ENCODE measurements at places on chromosomes 5 and 9.

DNA sequence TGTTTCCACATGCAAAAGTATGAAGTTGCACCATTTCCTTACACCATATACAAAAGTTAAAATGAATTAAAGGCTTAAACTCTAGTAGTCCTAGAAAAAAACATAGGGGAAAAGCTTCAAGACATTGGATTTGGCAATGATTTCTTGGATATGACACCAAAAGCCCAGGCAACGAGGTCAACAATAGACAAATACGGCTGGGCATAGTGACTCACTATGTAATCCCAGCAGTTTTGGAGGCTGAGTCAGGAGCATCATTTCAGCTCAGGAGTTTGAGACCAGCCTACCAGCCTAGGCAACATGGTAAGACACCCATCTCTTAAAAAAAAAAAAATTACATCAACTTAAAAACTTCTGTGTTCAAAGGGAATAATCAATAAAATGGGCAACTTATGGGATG, 30.9 kb upstream of the SREK1 start:
- peak; percentile 79 for DNase-seq

DNA sequence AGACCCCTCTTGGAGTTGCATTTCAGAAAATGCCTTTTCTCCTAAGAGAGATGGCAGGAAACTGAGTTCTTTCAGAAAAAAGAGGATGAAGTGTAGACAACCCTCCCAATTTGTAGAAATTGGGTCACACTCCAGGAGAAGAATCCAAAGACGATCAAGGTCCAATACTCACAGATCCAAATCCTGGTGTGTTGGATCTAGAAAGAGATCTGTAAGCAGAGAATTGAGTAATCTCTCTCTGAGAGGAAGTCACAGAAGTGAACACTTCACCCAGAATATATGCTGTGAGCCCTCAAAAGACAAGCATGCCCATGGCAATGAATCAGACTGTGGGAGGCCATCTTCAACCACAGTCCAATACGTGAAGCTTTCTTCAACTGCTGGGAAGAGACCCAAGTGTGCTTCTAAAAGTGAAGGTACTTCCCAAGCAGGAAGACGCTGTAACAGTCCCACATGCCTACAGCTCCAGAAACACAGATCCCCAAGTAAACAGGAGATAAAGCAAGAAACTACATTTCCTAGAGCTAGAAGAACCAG, 182.7 kb downstream of the SMC2 start:
- peak; percentile 14 for DNase-seq

GRCh38 chr9:86546712-86547111, 192.5 kb upstream of the TUT7 start:
- no peak for DNase-seq

- DNase-seq = no peak
Measured at GRCh38 chr5:144249755-144250464, 79.2 kb downstream of the KCTD16 start.

DNA sequence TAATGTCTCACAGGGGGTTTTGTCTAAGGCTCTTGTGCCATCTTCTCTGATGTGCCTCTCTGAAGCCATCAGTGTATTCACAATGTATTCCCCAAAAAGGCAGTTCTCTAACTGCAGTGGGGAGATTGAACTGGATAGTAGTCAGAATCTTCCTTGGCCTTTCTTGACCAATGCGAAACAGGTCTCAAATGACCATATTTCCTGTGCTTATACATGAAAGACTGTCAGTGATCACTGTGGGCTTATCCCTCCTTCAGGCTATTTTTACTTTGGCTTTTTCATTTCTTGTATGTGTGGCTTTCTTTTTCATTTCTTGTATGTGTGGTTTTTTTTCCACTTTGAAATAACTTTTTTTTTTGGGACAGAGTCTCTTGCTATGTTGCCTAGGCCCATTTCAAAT, 19.7 kb downstream of the HMGXB3 start:
- DNase-seq = no peak

DNA sequence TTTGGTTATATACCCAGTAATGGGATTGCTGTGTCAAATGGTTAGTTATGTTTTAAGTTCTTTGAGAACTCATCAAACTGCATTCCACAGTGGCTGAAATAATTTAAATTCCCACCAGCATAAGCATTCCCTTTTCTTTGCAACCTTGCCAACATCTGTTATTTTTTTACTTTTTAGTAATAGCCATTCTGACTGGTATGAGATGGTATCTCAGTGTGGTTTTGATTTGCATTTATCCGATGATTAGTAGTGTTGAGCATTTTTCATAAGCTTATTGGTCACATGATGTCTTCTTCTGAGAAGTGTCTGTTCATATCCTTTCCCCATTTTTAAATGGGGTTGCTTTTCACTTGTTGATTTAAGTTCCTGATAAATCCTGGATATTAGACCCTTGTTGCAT, 435.7 kb upstream of the RIOK2 start:
- DNase-seq = peak; percentile 5

DNA sequence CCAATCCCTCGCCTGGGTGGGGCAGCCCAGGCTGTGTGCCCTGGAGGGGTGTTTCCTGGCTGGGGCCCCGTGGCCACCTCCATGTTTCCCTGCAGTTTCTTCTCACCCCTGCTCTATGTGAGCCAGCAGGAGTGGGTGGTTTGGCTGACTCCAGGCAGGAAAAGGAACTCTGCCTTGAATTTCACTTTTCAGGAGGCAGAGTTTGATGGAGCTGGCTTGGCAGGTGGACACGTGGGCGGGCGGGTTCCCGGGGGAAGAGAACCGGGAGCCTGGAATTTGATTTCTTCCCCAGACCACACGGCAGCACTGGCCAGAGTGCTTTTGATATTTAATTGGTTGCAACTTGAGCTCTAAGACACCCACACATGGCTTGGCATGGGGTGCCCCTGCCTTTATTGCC, 119.8 kb upstream of the PANK3 start:
- no peak for DNase-seq

GRCh38 chr5:113024076-113024697, 47.6 kb downstream of the DCP2 start:
- no peak for DNase-seq

DNA sequence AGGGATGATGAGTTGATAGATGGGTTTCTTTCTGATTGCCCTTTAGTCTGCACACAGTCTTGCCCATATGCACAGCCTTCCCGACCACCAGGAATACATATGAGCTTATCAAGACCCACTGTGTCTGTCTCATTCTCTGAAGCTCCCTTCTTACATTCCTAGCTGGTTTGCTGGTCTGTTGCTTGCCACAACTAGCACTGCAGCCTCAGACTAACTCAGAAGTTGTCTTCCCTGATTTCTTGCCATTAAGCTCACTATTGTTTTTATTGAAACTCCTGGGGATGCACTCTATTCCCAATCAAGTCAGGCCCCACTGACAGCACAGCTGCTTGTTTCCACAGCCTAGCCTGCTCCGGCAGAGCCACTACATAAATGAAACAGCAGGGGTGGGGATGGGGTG, 97.5 kb downstream of the SAXO1 start:
- DNase-seq = no peak

DNA sequence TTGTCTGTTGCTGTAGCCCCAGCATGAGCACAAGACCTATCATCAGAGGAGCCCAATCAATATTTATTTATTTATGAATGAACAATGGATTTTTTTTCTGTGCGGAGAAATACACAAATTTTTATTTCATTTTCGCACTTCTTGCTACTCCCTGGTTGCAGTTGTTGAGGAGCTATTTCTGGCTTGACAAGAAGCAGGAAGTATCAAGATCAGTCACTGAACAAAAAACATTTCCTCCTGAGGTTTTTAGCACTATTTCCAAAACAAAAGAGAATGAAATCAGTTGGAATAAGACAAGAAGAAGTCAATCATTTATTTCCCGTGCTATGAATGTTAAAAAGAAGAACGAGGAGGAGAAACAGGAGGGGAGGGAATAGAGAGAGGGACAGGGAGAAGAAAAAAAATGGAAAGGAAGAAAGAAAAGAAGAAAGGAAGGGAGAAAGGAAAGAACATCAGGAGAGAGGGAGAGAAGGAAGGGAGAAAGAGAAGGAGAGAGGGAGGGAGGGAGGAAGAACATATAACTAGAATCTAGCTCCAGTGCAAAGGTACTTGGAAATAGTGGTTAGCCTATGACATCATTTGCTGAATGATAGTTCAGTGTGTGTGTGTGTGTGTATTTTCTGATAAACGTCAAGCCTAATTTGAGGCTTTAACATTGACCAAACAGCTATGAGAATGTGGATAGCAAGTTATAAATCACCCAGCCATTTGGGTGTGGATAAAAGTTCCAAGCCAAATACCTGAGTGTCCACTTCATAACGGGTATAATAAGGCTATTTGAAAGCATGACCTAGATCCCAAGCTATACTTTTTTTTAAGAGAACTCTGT, 586.0 kb downstream of the EBF1 start:
- DNase-seq = no peak

- DNase-seq = peak; percentile 34
Measured at GRCh38 chr9:114504341-114505186, 709 bp downstream of the WHRN start.

DNA sequence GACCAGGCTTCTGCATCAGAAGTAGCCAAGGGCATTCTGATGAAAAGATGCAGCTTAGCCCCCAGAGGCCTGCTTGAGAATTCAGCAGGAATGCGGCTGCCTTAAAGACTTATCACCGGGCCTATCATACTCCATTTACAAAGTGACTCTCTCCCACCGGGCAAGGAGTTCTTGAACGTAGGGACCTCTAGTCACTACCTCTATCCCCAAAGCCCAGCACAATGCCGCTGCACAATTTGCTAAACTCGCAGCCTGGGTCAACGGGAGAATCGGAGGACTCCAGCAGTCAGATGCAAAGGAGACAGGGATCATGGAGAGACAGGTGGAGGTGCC, 661 bp downstream of the PDCL start:
- no peak for DNase-seq

GRCh38 chr5:172093559-172093958, 87.1 kb upstream of the FBXW11 start:
- no peak for DNase-seq

GRCh38 chr5:37662362-37662761, 177.5 kb downstream of the GDNF start:
- no peak for DNase-seq

- no peak for DNase-seq
Measured at GRCh38 chr5:99445805-99446204, 517.0 kb upstream of the CHD1 start.

- peak; percentile 75 for DNase-seq
Measured at GRCh38 chr5:9283021-9283420, 262.9 kb downstream of the SEMA5A start.

- DNase-seq = peak; percentile 75
Measured at GRCh38 chr9:16526380-16526779, 344.1 kb downstream of the BNC2 start.

DNA sequence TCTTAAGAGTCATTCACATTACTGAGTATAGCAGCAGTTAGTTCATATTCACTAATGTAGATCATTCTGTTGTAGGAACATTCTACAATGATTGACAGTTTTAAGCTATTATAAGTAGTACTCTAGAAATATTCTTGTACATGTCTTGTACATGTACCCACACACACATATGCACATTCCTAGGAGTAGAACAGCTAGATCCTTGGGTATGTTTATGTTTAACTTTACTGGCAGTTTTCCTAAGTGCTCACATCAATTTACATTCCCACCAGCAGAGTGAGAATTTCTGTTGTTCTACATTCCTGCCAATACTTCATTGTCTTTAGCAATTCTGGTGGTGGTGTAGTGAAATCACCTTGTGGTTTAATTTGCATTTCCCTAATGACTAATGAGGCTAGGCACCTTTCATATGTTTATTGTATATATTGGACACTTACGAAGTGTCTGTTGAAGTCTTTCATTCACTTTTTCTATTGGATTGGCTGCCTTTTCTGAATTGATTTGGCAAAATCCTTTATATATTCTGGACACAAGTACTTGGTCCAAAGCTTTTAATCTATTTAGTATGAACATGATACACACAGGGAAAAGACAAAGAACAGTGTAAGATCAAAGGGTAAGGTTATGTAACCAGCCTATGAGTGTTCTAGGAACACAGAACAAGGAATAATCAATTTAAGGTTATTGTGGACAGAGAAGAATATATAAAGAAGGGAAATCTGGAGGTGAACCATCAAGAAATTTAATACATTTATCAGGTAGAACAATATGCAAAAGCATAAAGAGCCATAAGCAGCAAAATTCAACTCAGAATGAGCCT, 95.6 kb downstream of the MLLT3 start:
- DNase-seq = peak; percentile 85

GRCh38 chr9:103397868-103398600, 402.9 kb downstream of the CYLC2 start:
- peak; percentile 85 for DNase-seq

GRCh38 chr5:31273161-31273560, 79.7 kb downstream of the CDH6 start:
- DNase-seq = no peak

GRCh38 chr9:34328500-34328986, 525 bp downstream of the KIF24 start:
- peak; percentile 28 for DNase-seq

- peak; percentile 47 for DNase-seq
Measured at GRCh38 chr5:159783726-159784247, 132.5 kb upstream of the ADRA1B start.

DNA sequence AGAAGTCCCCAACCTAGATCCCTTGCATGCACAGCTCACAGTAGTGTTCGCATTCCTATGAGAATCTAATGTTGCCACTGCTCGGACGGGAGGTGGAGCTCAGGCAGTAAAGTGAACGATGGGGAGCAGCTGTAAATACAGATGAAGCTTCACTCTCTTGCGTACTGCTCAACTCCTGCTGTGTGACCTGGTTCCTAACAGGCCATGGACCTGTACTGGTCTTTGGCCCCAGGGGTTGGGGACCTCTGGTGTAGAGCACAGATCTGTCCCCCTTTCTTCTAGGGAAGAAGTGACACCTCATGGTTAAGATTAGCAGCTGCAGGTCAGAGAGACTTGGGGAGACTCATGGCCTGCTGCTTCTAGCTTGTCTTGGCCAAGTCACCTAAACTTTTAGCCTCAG, 7.1 kb downstream of the ARHGEF28 start:
- DNase-seq = no peak

- DNase-seq = peak; percentile 65
Measured at GRCh38 chr5:176994460-176995121, 12.0 kb downstream of the UIMC1 start.

GRCh38 chr9:68975365-68976043, 38.4 kb downstream of the PRKACG start:
- DNase-seq = peak; percentile 6

DNA sequence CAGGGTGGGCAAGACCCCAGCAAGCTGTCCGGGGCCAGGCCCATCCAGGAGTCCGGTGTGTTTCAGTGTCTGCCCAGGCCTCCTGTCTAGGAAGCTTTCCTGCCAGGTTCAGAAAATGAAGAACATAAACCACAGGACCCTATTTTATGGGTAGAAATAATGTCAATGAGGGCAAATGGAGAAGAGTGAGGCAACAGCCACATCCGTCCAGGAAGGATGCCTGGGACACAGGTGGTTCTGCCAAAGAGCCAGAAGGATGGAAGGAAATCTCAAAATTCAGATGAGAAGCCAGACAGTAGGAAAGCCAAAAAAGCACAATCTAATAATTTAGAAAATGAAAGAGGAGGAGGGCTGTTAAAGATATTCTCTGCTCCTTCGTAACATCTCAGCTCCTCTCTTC, 262.3 kb downstream of the AUH start:
- no peak for DNase-seq

DNA sequence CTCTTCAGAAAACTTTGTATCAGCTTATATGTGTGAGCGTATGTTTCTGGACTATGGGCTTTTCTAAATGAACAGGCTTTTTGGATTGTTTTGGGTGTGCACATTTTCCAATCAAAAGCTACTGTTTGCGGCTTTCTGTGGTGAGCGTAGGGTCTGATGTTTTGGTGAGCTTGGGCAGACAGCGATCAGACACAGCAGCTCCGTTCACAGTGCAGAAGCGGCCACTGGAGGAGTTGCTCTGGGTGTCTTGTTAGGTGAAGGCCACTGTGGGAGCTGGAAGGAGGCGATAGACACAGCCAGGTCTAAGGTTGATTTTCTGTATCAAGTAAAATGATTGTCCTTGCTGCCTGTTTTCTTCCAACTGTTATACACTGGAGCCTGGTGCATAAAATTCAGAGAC, 11.1 kb downstream of the PRRC2B start:
- no peak for DNase-seq

Data from epithelial cell of esophagus (primary cell).